ENCODE measurements at places on chromosomes 2 and 18.

- no peak for DNase-seq
Measured at GRCh38 chr18:51398104-51398503, 200.6 kb upstream of the MEX3C start.

DNA sequence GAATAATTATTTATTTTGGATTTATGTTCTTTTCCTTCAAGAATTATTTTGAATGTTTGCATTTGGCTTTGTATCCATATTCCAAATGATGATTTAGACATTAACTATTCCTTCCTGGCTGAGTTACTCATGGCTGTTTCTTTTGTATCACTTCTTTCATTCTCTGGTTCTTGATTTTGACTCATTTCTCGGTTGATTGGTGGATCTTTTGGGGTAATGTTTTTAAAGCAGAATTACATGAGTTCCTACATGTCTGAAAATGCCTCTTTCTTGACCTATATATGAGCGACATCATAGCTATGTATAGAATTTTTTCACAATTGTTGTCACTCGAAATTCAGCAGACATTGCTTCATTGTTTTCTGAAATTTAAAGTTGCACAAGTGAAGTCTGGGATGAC lies 39.5 kb downstream of the CYP26B1 start:
- DNase-seq, result no peak

DNA sequence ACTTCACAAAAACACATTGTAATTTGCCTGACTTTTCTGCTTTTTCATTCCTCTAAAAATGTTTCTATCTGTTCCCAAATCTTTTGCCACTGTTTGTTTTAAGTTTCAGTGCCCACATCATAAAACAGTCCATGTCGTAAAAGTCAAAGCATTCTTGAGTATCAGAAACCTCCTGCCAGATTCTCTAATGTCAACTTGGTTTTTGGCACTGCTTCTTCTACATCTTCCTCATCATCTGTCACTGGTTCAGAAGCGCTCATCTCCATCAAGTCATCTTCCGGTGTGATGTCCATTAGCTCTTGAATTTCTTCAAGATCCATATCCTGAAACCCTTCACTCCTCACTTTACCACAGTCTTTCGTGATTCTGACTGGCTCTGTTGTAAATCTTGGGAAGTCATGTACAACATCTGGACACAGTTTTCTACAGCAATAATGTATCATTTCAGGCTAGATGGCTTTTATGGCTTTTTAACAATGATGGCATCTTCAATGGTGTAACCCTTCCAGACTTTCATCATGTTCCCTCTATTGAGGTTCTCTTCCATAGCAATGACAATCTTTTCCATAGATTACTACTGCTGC lies 19.6 kb downstream of the CUL3 start:
- no peak for DNase-seq

- DNase-seq, result no peak
Measured at GRCh38 chr2:150060341-150060740, 427.1 kb downstream of the RND3 start.

- DNase-seq, result no peak
Measured at GRCh38 chr2:209425471-209426071, 1.7 kb downstream of the MAP2 start.

DNA sequence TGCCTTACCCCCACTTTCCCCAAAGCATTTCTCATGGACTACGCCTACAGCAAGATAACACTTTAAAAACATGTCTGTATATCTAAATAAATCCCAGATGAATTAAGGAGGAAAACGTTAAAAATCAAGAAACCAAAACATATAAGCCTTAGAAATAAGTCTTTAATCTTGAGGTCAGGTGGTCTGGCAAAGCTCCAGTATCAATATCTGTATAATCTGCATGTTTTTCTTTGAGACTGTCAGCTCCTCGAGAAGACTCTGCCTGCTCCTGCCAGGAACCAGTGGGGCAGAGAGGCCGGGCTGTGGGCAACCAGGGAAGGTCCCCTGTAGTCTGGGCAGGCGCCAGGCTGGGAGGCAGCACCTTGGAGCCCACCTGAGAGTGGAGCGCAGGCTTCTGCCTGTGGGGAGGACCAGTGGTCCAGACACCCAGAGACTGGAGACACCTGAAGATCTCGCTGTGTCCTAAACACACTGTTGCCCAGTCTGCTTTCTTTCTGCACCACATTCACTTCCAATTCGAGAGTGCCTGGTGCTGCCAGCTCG lies 291.0 kb upstream of the SOX11 start:
- no peak for DNase-seq

DNA sequence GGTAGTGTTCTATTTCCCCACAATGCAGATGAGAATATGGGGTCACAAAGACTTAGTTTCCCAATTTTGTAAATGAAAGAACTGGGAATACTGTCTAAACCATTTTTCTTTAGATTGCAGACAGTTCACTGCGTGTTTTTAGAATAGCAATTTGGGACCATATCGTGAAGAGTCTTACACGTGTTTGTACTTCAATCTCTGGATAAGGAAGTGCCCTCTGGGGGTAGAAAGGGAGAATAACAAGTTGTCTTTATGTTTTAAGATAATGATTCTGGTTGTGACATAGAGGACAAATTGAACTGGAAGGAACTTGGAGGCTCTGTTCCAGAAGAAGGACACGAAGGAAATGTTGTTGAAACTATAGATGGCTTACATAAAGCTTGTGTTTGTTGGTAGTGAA lies 457.7 kb downstream of the CBLN2 start:
- DNase-seq, result no peak

DNA sequence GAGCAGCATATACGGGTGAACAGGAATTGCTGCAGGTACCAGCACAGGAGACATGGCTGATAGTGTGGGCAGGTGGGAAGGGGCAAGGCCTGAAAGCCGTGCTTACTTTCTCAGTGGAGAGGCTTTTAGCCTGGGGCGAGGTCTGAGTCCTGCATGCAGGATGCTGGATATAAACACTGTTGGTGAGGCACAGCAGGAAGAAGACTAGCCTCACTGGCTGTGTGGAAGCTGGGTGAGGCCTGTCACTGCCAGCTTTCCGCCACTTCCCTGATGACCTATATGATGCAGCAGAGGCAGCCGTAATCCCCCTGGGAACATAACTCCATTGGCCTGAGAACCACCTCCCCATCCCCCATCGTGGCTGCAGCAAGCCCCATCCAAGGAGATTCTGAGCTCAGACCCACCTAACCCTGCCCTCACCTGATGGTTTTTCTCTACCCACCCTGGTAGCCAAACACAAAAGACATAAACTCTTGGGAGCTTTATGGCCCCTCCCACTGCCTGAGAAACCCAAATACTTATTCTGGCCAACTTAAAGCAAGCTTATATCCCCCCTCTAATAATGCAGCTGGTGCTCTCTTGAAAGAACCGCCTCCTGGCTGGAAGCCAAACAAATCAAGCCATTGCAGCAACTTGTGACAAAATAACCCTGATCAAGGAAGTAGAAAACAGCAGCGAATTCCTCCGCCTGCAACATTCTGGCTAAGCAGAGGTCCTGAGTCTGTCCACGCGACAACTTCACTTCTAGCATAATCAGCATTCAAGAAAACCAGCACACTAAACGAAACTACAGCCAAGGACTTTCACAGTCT lies 54.6 kb upstream of the DSC1 start:
- no peak for DNase-seq

GRCh38 chr2:43226955-43227829 lies 786 bp upstream of the ZFP36L2 start:
- peak; percentile 40 for DNase-seq

- DNase-seq, result no peak
Measured at GRCh38 chr2:231174211-231174651, 24.2 kb upstream of the ARMC9 start.

GRCh38 chr2:237198164-237198855 lies 112.6 kb downstream of the COPS8 start:
- no peak for DNase-seq

DNA sequence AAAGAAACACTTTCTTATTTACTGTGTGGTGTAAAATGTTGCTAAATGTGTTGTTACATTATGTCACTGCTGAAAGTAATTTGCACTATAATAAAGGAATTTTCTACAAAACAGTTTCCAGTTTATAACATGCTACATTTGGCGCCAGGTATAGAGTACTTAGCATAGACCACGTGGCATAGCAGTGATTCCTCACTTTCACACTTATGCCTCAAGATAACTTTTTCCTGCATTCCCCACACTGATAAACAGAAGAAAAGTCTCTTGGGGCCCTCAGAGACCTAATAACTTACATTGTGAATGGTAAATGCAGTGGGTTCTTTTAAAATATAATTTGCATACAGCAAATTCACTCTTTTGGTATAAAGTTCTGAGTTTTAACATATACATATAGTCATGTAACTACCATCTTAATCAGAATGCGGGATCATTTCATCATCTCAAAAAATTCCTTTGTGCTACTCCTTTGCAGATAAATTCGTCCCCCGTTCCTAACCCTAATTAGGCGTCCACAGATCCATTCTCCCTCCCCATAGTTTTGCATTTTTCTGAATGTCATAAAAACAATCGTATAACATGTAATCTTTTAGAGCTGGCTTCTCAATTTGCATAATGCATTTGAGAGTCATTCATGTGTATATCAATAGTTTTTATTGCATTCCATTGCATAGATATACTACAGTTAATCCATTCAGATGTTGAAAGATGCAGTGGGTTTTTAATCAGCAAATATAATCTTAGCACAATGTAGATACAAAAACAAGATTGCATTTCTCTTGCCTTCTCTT lies 7.5 kb downstream of the LGALSL start:
- no peak for DNase-seq

DNA sequence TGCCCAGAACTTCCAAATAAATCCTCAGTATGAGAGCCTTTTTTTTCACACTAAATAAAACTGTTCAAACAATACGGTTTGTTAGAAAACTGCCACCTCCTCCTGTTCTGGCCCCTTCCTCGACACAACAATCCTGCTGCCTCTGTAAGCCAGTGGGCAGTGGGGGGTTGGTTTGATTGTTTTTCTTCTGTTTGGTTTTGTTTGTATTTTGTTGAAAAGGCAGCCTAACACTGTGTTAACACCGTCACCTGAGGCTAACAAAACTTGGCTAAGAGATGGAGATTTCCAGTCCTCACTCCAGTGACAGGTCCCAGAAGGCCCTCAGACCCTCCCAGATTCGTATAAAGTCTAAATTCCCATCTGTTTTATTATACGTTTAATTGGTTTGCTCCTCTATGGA lies 402.1 kb downstream of the ZNF521 start:
- no peak for DNase-seq

- no peak for DNase-seq
Measured at GRCh38 chr2:86556508-86556907, 6.7 kb downstream of the CHMP3 start.

DNA sequence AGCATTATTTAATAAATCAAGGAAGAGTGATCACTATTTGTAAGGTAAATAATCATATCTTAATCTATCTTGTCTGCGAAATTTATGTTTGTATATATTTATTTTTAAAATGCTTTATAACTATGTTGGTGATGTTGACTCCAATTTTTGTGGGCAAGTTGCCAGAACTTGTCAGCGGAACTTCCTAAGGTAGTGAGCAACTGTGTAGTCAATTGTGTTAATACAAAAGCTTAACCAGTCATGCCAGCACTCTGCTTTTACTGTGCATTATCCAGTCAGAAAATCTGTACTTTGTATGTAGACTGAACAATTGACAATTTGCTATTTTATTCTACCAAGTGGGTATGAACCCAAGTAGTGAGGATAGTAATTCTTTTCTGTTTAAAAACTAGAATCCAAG lies 61.9 kb upstream of the RND3 start:
- no peak for DNase-seq

- DNase-seq, result peak; percentile 5
Measured at GRCh38 chr2:9423922-9424272, 443 bp downstream of the CPSF3 start.

DNA sequence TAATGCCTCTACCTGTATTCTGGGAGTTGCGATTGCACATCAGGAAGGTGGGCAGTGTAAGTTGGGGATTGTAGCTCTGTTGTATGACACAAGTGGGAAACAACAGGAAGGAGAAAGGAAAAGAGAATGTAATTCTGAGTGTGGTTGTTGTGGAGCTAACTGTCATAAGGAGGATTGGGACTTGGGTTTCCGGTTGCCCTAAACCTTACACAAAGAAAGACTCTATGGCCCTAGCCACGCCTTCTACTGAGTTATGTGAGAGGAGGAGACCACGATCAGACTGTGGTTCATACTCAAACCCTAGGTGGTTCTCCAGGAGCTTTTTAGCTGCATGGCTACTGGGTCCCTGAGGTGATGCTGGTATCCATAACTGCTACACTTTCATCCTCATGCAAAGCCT lies 86.5 kb downstream of the TANC1 start:
- DNase-seq, result no peak

GRCh38 chr18:76388261-76388660 lies 106.8 kb downstream of the ZNF516 start:
- no peak for DNase-seq

DNA sequence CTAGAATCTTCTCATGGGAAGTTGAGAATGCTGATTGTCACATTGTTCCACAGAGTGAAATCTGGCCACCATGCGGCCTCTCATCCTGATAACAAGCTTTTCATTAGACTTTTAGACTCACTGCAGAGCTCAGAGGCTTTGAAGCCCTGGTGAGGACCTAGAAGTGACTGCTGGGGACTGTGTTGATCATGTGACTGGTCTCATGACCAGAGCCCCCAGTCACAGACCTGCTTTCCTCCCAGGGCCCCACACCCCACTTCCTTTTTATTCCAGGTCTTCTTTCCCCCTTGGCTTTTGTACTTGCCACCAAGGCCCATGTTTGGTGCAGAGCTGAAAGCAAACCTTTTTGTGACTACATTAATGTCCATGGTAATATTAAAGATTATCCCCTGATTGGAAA lies 45.2 kb downstream of the PRKCE start:
- DNase-seq, result no peak

DNA sequence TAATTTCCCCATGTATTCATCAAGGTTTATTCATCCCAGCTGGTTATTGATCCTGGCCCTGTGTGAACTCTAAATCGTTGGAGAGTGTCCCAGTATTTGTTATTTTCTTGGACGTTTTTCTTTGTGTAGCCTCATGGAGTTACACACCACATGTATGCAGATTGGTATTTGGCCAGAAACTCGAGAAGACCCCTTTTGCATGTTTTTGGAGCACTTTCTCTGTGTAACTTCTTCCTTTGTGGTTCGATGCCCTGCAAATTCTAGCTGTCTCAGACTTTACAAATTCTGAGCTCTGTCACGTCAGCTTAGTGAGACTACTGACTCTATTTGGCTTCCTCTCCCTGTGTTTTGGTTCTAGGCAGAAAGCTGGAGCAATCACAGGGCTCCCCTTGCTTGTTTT lies 198.7 kb downstream of the MCFD2 start:
- DNase-seq, result no peak

DNA sequence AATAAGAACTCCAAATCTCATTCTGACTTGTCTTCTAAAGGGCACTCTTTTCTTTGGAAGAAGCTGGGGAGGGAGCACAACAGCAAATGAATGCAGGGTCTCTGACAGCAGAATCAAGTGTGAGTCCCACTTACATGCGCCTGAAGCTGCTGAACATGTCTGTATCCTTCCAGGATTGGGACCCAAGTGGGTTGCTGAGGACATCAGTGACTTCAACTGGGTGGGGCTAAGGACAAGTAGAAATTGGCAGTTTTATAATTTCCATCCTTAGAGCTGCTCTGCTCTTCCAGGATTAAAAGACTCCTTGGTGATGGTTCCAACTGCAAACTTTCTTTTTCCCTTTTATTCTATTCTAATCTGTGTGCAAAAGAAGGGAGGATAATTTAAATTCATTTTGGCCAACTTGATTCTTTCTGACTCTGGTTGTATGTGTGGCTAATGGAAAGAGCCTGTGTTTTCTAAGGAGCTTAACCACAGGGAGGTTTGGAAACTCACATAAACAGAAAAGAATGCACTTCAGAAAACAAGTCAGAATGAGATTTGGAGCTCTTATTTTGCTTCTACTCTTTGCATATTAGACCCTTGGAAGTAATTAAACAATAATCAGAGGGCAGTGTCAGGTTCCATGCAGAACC lies 20.6 kb downstream of the ANTXR1 start:
- DNase-seq, result no peak

Data from activated gamma-delta T cell treated with anti-CD3 and anti-CD28 coated beads, Interleukin-2, amount 50 U/mL, for 16 hours (primary cell).